MM.1S (cell line): ENCODE measurements at places on chromosomes 1 and 21.

GRCh38 chr1:24558902-24559791, 3.3 kb downstream of the NCMAP start:
- DNase-seq: peak; percentile 22

DNA sequence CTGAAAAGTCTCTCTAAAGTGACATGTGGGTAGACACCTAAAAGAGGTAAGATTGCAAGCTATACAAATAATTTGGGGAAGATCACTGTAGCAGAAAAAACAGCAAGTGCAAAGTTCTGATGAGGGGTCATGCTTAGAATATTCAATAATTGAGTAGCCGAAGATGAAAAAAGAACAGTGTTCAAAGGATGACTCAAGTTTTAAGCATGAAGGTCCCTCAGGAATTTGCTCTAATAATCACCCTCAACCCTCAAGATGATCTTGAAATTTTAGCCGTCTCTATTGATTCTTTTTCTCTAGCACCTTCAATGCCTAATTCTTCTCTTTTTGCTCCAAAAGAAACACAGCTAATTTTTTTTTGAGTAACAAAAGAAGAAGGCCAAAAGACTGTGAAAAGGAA, 190.6 kb upstream of the ZNHIT6 start:
- DNase-seq: no peak

DNA sequence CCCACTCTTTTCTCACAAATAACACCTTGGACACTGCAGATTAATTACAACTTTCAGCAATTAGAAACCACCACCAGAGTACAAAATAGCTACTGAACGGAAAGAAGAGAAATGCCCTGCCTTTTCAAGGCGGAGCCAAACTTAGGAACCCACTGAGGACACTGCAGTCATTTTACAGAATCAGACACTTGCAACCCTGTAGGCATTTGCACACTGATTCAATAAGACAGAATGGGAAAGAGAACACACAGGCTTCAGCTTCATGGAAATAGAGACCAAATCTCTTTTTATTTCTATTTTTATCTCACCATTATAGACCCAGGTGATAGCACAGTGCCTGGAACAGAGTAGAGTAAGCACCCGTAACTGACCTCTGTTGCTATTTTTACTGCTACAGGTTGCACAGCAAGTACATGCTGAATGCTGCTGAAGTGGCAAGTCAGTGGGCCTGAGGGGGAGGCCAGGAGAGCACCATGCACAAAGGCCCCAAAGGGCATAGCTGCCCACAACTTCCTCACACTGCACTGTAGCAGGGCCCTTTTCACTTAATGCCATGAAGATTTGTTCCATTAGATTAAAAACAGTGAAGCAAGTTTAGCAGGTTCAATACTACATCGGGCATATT, 50.7 kb upstream of the EDARADD start:
- DNase-seq: no peak

GRCh38 chr1:96256130-96256790, 465.3 kb upstream of the PTBP2 start:
- DNase-seq: no peak

DNA sequence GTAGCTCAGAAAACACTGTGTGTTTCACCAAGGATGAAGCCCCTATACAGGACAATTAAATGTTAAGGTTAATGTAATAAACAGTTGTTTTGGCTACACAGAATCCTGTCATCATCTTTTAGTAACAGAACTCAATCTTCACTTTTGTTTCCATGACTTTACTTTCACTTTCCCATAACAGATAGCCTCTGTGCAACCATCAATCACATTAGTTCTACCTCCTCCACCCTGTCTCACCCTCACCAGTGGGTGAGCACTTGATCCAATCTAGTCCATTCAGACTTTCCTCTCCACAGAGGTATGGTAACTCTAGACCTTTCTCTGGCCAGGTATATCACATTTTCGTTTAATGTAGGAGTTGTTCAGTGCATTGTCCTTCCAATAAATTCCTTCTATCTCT, 1018.5 kb downstream of the ADGRL2 start:
- no peak for DNase-seq

DNA sequence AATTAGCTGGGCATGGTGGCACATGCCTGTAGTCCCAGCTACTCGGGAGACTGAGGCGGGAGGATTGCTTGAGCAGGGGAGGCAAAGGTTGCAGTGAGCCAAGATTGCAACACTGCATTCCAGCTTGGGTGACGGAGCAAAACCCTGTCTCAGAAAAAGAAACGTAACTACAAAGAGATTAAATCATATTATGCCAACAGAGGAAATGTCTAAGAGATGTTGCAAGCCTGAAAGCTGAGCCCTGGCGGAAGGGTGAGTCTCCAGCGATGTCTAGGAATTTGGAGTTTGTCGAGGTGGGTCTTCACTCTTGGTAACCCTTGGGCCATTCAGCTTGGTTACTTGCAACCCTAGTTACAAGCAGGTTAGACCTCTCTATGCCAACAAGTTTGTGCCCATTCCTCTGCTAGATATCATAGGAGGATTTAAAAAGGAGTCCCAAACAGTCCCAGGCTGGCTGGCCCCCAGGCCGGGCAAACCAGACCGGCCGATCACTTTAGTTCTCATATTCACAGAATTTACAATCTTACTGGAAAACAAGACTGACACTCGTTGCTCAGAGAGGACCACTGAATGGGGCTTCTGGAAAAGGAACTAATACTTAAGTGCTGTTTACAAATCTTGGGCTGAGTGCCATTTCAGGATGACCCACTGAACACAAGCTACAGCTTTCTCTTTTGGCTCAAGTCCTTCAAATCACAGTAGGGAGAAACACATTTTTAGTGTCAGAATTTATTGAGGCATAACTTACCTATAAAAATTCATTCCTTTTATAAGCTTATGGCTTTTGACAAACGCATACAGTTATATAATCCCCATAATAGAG, 27.1 kb downstream of the SLC30A1 start:
- no peak for DNase-seq

- no peak for DNase-seq
Observed at GRCh38 chr1:162389971-162390370, 8.4 kb downstream of the C1orf226 start.

GRCh38 chr1:198122693-198123092, 34.1 kb upstream of the NEK7 start:
- no peak for DNase-seq

GRCh38 chr1:184223216-184223615, 163.6 kb upstream of the C1orf21 start:
- no peak for DNase-seq
